ENCODE measurements at places on chromosomes 4 and X.
A peak's percentile ranks its signal among the peaks of the same experiment; 100 is the strongest.

DNA sequence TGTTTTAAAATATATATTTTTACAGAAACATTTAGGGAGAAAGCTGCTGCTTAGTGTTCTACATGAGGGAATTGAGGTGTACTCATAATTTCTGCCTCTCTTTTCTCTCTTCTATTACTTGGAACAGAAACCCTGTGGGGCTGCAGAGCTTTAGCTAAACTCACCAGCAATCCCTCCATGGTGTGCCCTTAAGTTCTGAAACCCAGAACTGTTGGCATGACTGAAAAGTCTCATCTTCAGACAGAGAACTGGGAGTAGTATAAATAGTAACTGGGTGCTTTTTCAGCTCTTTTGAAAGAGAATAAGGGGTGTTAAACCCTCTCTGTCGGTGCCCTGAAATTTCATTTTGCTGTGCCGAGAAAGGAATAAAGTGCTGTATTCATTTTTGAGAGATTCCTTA is 294.9 kb upstream of the BOD1L1 start:
- DNase-seq = no peak

DNA sequence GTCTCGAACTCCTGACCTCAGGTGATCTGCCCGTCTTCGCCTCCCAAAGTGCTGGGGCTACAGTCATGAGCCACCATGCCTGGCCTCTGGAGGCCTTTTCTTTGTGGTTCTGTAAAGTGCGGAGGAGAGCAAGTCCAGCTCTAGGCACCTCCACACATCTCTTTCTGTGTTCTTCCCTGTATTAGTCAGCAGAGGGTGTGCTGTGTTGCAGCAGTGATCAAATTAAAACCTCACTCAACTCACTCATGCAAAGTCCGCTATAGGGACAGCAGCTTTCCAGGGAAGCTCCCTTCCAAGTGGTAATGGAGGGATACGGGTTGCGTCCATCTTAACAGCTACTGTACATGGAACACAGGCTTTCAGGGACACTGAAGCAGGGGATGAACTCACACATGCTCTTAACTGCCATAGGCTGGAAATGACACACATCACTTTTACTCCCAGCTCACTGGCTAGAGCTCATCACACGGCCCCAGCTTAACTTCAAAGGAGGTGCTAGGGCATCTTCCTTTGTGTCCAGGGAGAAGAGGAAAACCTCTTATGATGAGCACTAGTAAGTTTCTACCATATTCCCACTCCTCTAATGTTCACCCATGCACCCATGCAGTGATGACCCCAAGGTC is 36.0 kb upstream of the CCNG2 start:
- DNase-seq = no peak

DNA sequence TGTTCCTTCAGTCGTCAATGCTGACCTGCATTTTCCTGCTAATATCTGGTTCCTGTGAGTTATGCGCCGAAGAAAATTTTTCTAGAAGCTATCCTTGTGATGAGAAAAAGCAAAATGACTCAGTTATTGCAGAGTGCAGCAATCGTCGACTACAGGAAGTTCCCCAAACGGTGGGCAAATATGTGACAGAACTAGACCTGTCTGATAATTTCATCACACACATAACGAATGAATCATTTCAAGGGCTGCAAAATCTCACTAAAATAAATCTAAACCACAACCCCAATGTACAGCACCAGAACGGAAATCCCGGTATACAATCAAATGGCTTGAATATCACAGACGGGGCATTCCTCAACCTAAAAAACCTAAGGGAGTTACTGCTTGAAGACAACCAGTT is 12.6 kb downstream of the TLR8 start:
- DNase-seq = no peak

DNA sequence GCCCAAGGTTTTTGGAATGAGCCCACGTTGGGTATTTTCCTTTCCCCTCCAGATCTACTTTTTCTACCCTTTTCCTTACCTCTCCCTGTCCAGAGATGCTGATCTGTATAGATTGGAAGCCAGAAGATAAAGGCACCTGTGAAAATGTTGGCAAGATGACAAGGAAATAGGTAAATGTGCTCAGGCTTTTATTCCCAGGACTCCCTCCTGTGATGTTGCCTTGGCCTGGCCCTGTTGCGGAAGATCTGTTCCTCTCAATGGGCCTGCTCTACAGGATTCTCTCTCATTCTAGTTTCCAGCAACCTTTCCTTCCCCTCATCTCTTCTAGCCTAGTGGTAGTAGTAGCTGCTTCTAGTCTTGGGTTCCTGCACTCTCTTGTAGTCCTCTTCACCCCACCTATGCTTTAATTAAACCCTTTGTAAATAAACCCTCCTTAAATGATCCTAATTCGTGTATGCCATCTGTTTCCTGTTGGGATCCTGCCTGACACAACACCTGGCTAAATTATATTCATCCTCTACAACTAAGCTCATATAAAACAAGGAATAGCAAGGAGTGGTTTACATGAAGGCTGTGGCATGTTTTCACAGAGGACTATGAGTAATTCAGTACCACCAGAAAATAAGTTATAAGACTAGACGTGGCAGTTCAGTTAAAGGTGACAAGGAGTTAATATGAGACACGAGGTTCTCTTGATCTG is 95.7 kb upstream of the MAOA start:
- DNase-seq = no peak

GRCh38 chr4:29224911-29225310 is 1495.3 kb upstream of the PCDH7 start:
- no peak for DNase-seq

- no peak for DNase-seq
Measured at GRCh38 chr4:7309181-7309580, 116.8 kb downstream of the SORCS2 start.

- DNase-seq = no peak
Measured at GRCh38 chr4:118757761-118758251, 72.6 kb downstream of the METTL14 start.

GRCh38 chr4:183436417-183436816 is 8.0 kb upstream of the CDKN2AIP start:
- DNase-seq = no peak

GRCh38 chr4:100836929-100837328 is 319.1 kb upstream of the EMCN start:
- no peak for DNase-seq

DNA sequence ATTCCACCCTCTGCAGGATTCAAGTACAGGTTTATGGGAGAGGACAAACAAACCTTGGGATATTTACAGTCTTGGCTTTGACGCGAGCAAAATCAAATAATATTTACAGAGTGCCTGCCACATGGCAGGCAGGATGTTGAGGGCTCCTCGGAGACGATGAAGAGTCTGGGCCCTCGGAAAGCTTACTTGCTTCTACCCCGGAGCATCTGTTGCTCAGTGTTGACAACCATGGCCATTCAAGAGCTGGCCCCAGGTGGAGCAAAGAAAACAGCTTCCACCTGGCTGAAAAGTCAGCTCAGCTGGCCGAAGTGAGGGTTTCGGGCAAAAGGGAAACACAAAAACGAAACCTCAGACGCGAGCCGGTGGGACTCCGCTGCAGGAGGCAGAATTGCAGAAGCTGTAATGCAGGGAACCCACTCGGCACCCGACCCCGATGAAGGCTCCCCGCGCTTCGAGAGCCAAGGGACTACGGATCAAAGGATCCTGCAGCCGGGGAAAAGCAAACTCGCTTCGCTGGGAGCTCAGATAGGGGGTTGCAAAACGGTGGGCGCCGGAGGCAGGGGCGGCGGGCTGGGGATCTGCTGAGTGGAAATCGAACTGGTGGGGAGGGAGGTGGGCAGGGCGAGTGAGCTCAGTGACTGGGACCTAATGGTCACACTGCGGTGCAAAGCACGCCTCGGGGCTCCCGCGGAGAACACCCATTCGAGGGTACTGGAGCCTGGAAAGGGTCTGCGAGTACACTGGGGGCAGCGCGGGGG is 805 bp downstream of the ATP8A1 start:
- peak; percentile 41 for DNase-seq

DNA sequence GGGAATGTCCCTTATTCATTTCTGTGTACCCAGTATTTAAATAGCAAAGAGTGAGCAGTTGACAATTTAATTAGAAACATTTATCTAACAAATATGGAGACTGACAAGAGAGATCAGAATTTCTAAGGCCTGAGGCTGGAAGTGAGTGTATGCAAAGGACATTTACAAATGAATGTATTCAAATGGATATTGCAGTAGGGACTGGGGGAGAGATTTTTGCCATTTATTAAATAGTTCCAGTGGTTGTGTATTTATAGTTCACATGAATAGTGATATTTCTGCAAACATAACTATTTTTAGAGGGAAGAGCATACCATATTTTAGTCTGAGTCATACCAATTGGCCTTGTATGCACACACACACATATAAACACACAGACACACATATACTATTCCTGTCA is 592.4 kb downstream of the GLUD2 start:
- no peak for DNase-seq

DNA sequence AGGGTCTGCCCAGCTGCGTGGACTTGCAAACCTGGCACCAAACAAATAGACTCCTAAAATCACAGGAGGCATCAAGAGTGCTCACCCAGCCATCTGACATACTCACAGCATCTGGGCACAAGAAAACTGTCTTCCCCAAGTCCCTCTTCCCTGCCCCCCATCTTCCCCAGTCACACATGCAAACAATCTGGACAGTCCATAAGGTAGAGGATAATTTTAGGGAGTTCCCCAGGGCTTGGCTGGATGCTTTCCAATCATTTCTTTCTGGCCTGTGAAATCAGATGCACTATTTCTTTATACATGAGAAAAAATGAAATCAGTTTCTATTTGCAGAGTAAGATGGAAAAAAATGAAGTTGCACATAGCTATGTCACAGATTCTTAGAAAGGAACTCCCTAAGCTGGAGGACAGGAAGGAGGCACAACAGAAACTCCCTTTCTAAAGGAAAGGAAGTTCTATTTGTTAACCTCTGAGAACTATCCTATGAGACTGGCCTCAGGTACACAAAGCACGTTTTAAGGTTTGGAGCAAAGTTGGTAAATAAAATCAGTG is 342.3 kb downstream of the HNRNPD start:
- DNase-seq = no peak

DNA sequence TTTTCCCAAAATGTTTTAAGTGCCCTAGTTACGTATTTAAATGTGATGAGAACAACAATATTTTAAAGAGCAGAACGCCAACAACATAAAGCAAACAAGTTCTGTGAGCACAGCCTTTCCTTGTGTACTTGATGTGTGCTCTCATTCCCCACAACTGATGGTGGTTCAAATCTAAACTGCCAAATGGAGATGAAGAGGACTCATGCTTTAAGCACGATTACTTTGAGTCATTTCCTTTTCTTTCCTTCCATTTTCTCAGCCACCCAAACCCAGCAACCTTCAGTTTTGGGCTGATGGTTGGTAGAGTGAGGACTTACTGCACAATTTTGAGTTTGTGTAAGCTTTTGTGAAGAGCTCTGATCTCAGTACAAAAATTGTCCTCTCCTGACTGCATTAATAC is 1.7 kb downstream of the NSD2 start:
- no peak for DNase-seq

DNA sequence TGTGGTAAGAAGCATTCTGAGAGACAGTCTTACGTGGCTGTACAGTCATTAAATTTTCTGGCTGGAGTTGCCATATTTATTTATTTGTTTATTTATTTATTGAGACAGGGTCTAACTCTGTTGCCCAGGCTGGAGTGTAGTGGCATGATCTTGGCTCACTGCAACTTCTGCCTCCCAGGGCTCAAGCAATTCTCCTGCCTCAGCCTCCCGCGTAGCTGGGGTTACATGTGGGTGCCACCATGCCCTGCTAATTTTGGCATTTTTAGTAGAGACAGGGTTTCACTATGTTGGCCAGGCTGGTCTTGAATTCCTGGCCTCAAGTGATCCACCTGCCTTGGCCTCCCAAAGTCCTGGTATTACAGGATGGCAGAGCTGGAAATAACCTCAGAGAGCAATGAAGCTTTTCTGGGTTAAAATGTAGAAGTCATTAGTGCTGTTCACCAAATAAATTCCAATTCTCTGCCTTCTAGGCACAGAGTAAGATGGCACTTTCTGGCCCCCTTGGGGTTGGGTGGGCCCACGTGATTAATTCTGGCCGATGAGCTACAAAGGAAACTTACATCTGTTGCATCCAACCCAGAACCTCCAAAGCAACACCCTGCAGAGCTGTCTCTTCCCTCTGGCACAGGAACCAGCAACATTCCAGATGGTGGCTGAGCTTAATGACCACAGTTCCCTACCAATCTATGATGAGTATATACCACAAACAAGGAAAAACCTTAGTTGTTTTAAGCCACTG is 4.5 kb downstream of the MRFAP1 start:
- DNase-seq = no peak

DNA sequence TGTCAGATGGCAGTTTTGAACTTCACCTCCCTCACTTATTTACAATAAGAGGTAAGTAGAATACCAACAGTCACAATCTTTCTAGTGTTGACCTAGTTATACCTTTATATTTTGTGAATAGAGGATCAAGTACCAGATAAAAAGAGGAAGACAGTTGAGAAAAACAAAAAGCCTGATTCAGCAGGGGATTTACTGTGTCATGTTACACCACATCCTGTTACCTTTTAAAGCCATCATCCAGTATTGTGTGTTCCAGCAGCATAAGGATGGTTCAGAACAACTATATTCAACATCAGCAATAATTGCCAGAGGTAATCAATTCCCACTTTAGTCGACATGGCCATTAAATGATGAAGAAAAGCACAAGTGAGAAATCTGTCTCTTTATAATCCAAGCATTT is 21.3 kb upstream of the CXCL6 start:
- no peak for DNase-seq

- no peak for DNase-seq
Measured at GRCh38 chr4:140097572-140097971, 56.4 kb downstream of the MAML3 start.

- no peak for DNase-seq
Measured at GRCh38 chrX:123186801-123187200, 2.7 kb downstream of the GRIA3 start.

- DNase-seq = no peak
Measured at GRCh38 chr4:67480810-67481209, 64.5 kb downstream of the CENPC start.

DNA sequence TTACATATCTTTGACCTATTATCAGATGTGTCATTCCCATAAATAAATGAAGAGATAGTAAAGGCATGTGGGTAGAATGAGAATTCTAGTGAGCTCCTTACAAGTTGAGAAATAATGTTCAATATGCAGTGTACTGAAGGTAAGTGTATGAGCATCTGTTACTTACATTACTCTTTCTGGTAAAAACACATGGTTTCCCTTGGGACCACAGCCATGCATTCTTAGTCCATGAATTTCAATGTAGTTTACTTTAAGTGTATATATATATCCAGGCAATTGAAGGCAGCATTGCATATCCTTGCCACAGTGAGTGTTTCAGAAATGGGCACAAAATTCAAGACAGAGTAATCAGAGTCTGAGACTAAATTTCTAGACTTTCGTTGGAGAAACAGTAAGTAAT is 277.2 kb downstream of the CXXC4 start:
- DNase-seq = no peak

GRCh38 chrX:31154946-31155345 is 83.1 kb upstream of the FTHL17 start:
- DNase-seq = no peak

GRCh38 chr4:22264261-22264660 is 251.6 kb downstream of the ADGRA3 start:
- DNase-seq = no peak
